Liver (tissue), 10 donors: ENCODE measurements at places on chromosomes 13 and 19. TPM values are rescaled to one million over a fixed set of nuclear protein-coding genes. Genes with fewer than 3 reads are reported as not detected.

FFAR1 gene
- polyA plus RNA-seq: not detected

DNA sequence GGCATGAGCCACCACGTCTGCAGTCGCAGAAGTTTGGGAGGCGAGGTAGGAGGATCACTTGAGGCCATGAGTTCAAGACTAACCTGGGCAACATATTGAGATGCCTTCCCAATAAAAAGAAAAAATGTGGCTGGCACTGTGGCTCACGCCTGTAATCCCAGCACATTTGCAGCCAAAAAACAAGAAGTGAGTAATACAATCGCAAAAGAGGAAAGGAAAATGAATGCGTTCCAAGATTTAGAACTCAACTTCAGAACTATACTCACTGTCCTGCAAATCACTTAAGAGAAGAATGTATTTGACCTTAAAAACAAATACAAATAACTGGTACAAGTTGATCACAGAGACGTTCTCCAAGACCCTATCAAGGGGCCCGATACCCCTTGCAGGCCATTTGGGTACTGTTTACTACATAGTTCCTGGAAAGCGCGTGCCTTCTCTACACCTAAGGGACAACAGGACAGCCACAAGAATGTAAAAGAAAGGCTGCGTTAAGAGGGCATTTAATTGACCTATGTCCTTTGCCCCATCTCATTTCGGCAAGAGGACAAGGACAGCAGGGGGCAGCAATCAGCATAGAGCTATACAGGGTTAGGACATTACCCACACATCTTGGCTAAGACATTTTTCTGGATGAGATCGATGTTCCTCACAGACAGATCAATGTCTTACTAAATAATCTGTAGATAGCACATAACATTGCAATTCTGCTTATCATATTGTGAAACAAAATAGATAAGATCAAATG lies 41.3 kb downstream of the FLT3 start:
- peak; percentile 57 for DNase-seq
- no peaks in the 10 kb centered on the region for H3K27me3 ChIP-seq
- no peak overlapping the region for H3K4me3 ChIP-seq
- H3K27ac ChIP-seq: no peak overlapping the region
- no peaks in the 10 kb centered on the region for H3K36me3 ChIP-seq

PSG3 gene
- polyA plus RNA-seq: not detected

DNA sequence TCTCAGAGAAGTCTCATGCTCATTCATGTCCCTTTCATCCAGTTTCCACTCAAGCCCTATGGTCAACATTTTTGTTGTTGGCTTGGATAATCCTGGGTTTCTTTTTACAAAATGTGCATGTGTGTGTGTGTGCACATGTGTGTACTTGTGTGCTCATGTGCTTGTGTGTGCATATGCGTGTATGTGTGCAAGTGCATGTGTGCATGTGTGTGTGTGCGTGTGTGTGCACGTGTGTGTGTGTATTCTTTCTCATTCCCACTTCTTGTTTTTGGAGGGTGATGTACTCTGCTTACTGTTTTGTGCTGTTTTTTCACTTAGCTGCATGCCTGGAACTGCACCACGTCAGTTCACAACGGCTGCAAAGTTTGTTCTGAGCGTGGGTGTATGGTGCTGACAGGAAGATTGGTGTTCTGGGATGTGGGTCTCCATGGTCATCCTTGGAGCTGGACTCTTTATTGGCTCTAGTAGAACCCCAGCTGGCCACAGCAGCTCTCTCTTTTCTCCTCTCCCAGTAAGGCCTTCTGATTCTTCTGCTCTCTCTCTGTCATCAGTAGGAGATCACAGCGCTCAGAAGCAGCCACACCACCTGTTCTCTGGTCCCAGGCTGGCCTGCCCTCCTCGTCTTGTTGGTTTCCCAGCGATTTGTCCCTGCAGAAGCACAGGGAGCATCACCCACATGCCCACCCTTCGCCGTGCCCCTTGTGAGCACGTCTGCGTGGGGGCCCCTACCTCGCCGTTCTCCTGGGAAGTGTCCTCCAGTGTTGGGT lies 60.8 kb downstream of the SOX1 start:
- H3K27ac ChIP-seq: no peak overlapping the region
- H3K4me1 ChIP-seq: no peaks in the 10 kb centered on the region
- H3K4me3 ChIP-seq: no peak overlapping the region
- peaks cover 10% of the 10 kb centered on the region for H3K27me3 ChIP-seq
- DNase-seq: no peak

DNA sequence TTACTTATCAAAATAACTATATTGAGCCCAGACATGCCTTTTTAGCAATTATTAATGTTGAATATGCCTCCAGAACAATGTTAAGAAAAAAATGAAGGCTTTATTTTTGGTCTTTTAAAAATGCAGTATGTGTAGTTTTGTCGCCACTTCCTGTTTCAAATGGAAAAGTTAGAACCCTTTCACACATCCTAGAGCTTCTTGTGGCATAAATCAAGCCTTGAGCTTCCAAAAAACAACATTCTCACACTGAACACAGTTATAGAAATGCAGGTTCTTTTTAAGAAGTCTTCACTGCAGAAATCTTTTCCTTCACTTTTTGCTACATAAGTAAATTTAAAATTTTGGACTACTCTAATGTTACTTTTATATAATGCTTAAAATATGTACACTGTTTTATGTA lies 108.7 kb downstream of the ESD start:
- H3K4me3 ChIP-seq: no peak overlapping the region
- peak overlapping the region; percentile 5 for H3K27ac ChIP-seq
- H3K27me3 ChIP-seq: no peaks in the 10 kb centered on the region
- H3K4me1 ChIP-seq: peaks cover 2% of the 10 kb centered on the region
- H3K36me3 ChIP-seq: peaks cover 3% of the 10 kb centered on the region

OR7C1 gene
- not detected for polyA plus RNA-seq

GRCh38 chr13:48500652-48501197 lies 32.2 kb downstream of the RCBTB2 start:
- H3K27ac ChIP-seq: no peak overlapping the region
- H3K27me3 ChIP-seq: no peaks in the 10 kb centered on the region
- no peak overlapping the region for H3K4me3 ChIP-seq
- no peaks in the 10 kb centered on the region for H3K4me1 ChIP-seq

GRCh38 chr13:32191452-32191998 lies 123.6 kb downstream of the ZAR1L start:
- no peak overlapping the region for H3K27ac ChIP-seq
- no peak for DNase-seq
- no peak overlapping the region for H3K4me3 ChIP-seq
- H3K27me3 ChIP-seq: no peaks in the 10 kb centered on the region

C19orf67 gene
- polyA plus RNA-seq: not detected

KANK3 gene
- polyA plus RNA-seq: 0.44 TPM

DNA sequence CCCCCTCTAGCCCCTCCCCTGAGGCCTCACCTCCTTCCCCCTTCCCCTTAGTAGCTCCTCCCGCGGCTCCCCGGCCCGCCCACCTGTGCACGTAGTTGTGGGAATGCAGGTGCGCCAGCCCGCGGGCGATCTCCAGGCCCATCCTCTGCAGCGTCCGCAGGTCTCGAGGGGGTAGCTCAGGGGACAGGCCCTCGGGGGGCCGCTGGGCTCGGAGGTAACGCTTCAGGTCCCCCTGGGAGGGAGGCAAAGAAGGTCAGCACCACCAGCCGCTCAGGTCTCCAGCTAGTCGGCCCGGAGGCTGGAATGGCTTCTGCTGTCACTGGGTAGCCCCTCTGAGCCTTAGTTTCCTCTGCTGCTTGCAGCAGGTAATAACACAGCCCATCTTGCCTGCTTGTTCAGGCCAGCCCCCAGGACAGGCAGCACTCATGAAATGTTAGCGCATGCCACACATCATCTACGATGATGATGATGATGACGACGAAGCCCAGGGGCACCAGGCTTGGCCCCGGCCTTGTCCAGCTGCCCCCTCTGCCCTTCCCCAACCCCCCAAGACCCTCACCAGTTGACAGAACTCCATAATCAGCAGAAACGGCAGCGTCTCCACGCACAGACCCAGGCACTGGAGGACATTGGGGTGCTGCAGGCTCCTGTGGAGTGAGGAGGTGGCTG lies 9.2 kb downstream of the LMTK3 start:
- DNase-seq: no peak
- peaks cover 2% of the 10 kb centered on the region for H3K27me3 ChIP-seq
- H3K27ac ChIP-seq: no peak overlapping the region

- H3K27me3 ChIP-seq: no peaks in the 10 kb centered on the region
- H3K4me3 ChIP-seq: no peak overlapping the region
- no peaks in the 10 kb centered on the region for H3K4me1 ChIP-seq
- no peak for DNase-seq
- H3K27ac ChIP-seq: no peak overlapping the region
- H3K36me3 ChIP-seq: no peaks in the 10 kb centered on the region
Measured at GRCh38 chr13:45763419-45763818, 61.3 kb downstream of the CBY2 start.

- H3K27ac ChIP-seq: no peak overlapping the region
- no peaks in the 10 kb centered on the region for H3K4me1 ChIP-seq
- H3K36me3 ChIP-seq: no peaks in the 10 kb centered on the region
- DNase-seq: no peak
Measured at GRCh38 chr13:80290591-80290990, 50.3 kb downstream of the SPRY2 start.

ADAMTSL5 gene
- polyA plus RNA-seq: 1.4 TPM

ELL gene
- 5.6 TPM for polyA plus RNA-seq

- no peak overlapping the region for H3K4me3 ChIP-seq
- H3K27ac ChIP-seq: no peak overlapping the region
- DNase-seq: no peak
- H3K36me3 ChIP-seq: no peaks in the 10 kb centered on the region
- H3K27me3 ChIP-seq: no peaks in the 10 kb centered on the region
Measured at GRCh38 chr13:42168496-42168895, 103.5 kb upstream of the AKAP11 start.

DNA sequence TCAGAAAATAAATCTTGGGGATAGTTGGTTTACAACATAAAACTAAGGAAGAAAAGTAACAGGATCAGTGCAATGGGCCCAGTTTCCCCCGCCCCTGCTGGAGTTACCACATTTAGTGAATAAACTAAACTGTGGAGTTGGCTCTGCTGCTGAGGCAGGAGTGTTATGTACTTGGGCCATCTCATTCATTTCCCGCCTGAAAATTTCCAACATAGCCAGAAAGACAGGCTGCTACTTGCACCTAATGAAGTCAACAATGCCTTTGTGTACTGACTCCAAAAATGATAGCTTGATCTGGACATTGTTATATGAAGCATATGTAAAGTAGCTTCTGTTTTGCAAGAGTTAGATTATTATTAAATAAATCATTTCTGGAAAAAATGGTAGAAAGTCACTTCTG lies 7.9 kb upstream of the RNASEH2B start:
- no peaks in the 10 kb centered on the region for H3K4me1 ChIP-seq
- no peak overlapping the region for H3K27ac ChIP-seq
- DNase-seq: no peak
- H3K4me3 ChIP-seq: no peak overlapping the region
- no peaks in the 10 kb centered on the region for H3K36me3 ChIP-seq

DNA sequence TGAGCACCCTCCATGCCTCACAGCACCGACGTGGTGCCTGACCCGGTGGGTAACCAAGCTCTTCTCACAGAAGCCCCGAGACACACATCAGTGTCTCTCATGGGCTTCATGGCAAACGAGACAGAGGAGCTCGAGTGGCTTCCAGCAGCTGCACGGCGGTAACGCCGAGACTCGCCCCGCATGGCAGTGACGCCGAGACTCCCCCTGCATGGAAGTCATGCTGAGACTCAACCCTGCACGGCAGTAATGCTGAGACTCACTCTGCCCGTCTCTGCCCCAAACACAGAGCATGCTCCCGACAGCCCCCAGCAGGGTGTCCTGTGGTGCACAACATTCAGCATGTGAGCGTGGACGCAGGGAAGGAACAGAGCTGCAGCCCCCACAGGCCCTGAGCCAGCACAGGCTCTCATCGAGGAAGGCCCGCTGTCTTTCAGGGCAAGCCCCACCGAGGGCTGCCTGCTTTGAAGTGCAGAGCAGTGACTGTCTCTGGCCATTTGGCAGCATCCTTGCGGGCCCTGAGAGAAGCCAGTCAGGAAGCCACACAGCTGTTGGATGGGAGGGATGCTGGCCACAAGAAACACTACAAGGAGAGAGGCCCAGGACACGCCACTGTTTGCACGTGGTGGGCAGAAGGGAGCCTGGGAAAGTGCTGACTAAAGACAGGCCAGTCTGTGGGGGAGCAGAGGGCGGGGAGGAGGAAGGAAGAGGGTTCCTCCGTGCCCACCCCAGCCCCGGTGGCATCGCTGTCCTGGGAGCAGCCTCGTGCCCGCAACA lies 9.5 kb downstream of the GAS6 start:
- H3K36me3 ChIP-seq: no peaks in the 10 kb centered on the region
- DNase-seq: no peak
- H3K27ac ChIP-seq: peak overlapping the region; percentile 21
- no peak overlapping the region for H3K4me3 ChIP-seq
- peaks cover 13% of the 10 kb centered on the region for H3K4me1 ChIP-seq

TGFBR3L gene
- 0.32 TPM for polyA plus RNA-seq

- H3K36me3 ChIP-seq: no peaks in the 10 kb centered on the region
- DNase-seq: no peak
- no peaks in the 10 kb centered on the region for H3K4me1 ChIP-seq
- H3K27me3 ChIP-seq: no peaks in the 10 kb centered on the region
Measured at GRCh38 chr19:29831041-29831548, 19.3 kb downstream of the CCNE1 start.

SH2D3A gene
- 1.0 TPM for polyA plus RNA-seq

DNA sequence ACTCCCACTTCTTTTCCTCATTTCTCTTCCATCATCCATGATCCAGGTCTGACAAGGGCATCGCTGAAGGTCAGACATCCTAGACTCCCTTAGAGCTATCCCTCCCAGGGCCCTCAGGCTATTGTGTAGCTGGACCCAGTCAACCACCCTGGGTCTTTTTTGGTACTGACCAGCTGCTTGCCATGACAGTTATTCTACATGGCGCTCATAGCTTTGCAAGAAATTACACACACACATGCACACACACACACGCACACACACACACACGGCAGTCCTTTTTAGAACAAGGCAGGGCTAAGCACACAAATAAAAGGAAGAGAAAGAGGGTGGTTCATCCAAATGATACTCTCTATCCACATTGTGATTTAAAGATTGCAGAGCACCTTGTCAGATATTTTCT lies 18.3 kb downstream of the SIAH3 start:
- no peak overlapping the region for H3K27ac ChIP-seq
- no peaks in the 10 kb centered on the region for H3K27me3 ChIP-seq
- no peaks in the 10 kb centered on the region for H3K4me1 ChIP-seq
- no peaks in the 10 kb centered on the region for H3K36me3 ChIP-seq

DNA sequence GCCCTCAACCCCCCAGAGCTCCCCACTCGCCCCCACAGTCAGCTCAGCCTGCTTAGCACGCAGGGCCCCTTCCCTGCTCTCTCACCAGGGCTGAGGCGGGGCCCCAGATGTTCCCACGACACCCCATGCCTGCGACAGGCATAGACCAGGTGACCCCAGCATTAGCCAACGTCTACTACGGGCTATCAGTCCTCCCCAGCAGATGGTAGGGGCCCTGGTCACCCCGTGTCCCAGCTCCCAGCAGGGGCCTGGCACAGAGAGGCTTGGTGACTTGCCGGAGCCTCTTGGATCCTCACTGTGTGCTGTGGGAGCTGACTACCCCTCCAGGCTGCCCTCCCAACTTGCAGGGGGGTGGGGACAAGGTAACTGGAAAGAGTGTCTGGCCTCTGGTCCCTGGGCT lies 80.6 kb downstream of the KDM4B start:
- H3K4me1 ChIP-seq: peaks cover 27% of the 10 kb centered on the region
- H3K36me3 ChIP-seq: no peaks in the 10 kb centered on the region
- DNase-seq: no peak
- H3K27ac ChIP-seq: no peak overlapping the region
- no peak overlapping the region for H3K4me3 ChIP-seq

- no peak overlapping the region for H3K4me3 ChIP-seq
- DNase-seq: no peak
- H3K4me1 ChIP-seq: peaks cover 3% of the 10 kb centered on the region
- no peaks in the 10 kb centered on the region for H3K36me3 ChIP-seq
Measured at GRCh38 chr13:75165543-75166230, 316.3 kb downstream of the TBC1D4 start.
